ENCODE measurements at places on chromosomes 7 and 10. TPM values are rescaled to one million over a fixed set of nuclear protein-coding genes. Genes with fewer than 3 reads are reported as not detected.

ARHGAP22 gene
- total RNA-seq: not detected

IFIT1 gene
- total RNA-seq: 5.1 TPM

HSPB1 gene
- total RNA-seq: 38.6 TPM

OR2A7 gene
- total RNA-seq: 5.4 TPM

DNA sequence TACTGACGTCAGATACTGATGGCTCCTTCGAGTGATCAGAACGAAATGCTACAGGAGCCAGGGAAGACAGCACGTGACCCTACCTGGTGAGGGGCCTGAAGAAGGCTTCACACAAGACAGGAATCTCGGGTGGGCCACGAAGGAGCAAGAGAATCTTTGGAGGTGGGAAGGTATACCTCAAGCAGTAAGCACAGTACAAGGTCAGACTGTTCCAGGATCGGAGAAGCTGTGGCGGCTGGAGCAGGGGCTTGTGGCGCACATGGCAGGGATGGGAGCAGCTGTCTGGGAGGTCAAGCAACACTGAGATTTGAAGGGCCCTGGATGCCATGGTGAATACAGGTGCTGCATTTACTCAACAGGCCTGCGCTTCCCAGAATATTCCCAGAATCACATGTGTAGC, 45.4 kb downstream of the C10orf143 start:
- DNase-seq: no peak

- no peak for DNase-seq
These were observed 287.7 kb downstream of the ABCA13 start for GRCh38 chr7:48458701-48459524.

- no peak for DNase-seq
These were observed 295.3 kb downstream of the SKIDA1 start for GRCh38 chr10:21230219-21230618.

DNA sequence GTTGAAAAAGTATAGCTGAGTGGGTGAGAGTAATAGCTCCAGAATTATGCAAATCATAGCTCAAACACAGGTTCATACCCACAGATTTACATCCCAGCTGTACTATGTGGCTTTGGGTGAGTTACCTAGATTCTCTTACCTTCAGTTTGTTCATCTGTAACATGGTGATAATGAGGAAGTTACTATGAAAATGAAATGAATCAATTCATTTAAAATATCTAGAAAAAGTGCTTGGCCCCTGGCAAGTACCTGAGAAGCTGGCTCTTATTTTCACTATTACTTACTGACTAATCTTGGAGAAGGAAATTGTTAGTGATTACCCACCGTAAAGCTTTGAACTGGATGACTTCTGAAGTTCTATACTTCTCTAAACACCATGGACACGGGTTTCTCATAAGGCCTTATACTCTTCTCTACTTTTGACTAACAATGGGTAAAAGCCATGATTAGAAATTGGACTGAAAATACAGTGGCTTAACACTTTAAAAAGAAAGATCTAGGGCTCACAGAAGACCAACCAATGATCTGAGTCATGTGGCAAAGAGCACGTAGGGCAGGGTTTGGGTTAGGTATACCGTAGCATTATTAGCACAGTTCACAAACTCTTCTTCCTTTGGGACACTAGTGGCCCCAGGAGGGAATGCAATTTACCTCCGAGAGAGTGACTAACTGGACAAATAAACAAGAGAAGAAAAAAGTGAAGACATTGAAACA, 149.2 kb downstream of the PLPP4 start:
- no peak for DNase-seq

DNA sequence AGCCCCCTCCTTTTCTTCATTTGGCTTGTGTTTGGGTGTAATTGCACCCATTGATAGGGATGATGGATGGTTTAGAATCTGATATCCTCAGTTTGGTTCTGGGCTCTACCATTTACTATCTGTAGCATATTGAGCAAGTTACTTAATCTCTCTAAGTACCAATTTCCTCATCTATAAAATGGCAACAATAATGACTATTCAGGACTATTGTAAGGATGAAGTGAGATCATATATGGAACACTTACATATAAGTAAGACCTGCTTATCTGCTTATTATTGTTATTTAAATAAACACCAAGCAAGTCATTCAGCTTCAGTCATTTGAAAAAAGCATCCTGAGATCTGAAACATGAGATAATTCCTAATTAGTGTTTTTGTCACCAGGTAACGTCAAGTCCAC, 127.0 kb downstream of the SEC23IP start:
- no peak for DNase-seq

DNA sequence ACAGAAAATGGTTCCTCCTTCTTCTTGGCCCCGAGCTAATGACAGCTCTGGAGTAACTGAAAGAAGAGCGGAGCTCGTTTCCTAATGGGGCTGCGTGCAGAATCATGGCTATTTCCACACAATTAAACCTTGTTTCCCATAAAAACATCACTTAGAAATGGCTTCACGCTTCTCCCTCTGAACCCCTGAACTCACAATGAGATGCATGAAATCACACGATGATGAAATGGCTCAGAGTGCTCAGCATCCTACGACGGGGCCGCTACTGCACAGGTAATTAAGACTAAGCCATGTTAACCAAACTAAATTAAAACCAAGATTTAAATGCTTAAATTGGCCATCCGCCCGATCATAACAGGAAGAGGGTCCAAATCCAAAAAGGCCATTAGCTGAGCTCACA, 80.0 kb upstream of the DNAAF5 start:
- no peak for DNase-seq

DNA sequence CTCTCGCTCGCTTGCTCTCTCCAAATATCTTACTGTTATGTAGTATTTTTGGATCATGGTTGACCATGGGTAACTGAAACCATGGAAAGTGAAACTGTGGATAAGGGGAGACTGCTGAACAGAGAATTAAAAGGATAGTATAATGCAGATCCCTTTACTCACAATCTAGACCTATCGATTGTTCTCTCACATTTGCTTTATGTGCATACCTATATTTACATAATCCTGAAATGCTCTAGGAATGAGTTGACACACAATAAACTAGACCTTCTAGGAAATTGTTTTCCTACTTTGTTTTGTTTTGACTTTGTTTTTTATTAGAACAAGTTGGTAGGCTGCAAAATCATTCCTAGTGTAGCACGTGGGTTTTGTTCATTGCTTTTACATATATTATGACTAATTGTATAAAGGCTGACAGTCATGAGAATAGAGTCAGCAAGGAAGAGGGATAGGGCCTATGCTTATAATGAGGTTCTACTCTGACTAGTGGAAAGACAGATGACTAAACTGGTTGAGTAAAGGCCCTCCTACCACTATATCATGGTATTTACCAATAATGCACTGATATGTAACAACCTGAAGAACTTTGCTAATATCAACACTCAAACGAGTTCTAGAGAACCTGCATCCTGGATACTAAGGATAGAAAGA, 175.3 kb upstream of the TARP start:
- DNase-seq: no peak
